Prostate gland (tissue), 2 donors: ENCODE measurements at places on chromosomes 13 and 19.

GRCh38 chr19:17755443-17755890, 4.2 kb downstream of the FCHO1 start:
- H3K4me1 ChIP-seq = no peaks in the 10 kb centered on the region

DNA sequence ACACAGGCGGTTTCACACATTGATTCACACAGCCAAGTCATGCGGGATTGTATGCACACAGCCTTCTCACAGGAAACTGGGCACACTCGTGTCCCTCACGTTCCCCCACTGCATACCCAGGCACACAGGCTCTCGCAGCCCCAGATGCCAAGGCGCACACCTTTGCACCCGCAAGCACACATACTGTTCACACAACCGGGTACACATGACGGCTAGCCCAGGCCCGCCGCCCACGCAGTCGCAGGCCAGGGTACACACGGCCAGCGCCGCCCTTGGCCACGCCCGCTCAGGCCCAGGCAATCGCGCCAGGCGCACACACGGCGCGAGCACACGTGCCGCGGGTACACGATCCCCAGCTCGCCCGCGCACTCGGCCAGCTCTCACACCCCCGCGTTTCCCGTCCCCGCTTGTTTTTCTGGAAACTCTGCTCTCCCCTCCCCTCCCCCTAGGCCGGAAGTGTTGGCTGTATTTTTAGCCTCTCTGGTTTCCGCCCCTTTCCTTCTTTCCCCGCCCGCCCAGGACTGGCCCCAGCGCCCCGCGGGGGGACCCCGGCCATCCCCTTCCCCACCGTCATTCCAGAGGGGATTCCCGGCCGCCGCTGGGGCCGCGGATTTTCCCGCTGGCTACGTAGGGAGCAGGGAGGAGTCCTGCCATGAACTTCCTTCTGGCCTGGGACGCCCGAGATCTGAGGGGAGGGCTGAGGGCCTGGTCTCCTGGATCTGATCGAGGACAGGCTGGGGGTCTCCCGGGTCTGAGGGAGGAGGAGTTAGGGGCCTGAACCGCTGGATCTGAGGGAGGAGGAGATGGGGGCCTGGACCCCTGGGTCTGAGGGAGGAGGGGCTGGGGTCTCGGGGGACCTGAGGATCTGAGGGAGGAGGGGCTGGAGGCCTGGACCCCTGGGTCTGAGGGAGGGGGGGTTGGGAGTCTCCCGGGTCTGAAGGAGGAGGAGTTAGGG, 4.0 kb upstream of the ZFP36 start:
- H3K4me1 ChIP-seq = peaks cover 13% of the 10 kb centered on the region
- peak overlapping the region; percentile 100 for H3K27ac ChIP-seq
- H3K4me3 ChIP-seq = peak overlapping the region; percentile 51
- H3K36me3 ChIP-seq = no peaks in the 10 kb centered on the region
- peak; percentile 93 for DNase-seq

DNA sequence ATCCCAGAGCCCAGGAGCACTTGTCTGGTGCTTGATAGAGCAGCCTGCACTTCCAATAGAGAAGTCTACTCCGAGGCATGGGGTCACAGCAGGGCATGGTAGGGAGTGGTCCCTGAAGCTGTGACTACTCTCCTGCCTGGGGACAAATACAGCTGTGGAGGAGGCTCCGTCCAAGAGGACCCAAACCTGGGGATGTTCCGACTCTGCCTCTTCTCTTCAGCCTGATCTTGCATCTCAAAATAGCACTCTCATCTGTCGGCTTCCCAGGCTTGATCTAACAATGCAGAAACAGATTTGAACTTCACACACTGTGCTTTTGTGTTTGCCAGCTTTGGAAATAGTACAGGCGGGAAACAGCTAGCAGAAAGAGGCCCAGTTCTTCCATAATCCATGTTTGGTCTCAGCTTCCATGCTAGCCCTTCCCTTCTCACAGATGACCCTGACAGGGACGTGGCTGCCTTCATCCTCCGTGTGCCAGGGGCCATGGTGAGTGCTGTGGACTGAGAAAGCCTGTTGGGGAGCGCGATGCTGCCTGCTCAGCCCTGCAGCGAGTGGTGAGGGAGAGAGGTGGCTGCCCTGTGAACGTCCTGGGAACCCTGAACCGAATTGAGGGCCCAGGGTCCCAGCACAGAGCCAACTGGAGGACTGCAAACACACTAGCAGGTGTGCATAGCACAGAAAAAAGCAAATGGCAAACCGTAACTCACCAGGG, 150.3 kb upstream of the GPR12 start:
- H3K36me3 ChIP-seq = no peaks in the 10 kb centered on the region
- no peak overlapping the region for H3K27ac ChIP-seq
- no peak overlapping the region for H3K4me3 ChIP-seq
- DNase-seq = no peak
- H3K27me3 ChIP-seq = no peaks in the 10 kb centered on the region

GRCh38 chr13:46529216-46529919, 23.6 kb upstream of the LRCH1 start:
- DNase-seq = no peak
- H3K4me1 ChIP-seq = no peaks in the 10 kb centered on the region
- H3K36me3 ChIP-seq = no peaks in the 10 kb centered on the region
- no peak overlapping the region for H3K27ac ChIP-seq
- H3K27me3 ChIP-seq = no peaks in the 10 kb centered on the region

DNA sequence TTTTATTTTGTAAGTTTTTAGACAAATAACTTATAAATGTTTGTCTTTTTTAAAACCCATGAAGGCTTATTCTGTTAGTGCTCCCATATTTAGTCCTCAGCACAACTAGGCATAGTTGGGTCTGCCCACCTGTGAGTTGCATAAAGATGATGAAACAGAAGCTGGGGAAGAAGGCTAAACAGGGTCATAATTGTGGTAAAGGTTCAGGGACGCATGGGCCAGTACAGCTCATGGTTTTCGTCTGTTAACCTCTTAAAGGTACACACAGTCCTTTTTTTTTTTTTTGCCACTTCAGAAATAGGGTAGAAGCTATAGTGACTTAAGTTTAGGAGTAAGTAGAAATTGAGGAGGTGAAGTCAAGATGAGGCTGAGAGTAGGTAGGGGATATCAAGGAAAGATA, 58.3 kb downstream of the TM9SF2 start:
- H3K4me1 ChIP-seq = no peaks in the 10 kb centered on the region
- H3K4me3 ChIP-seq = no peak overlapping the region
- no peaks in the 10 kb centered on the region for H3K36me3 ChIP-seq
- no peak overlapping the region for H3K27ac ChIP-seq
- H3K27me3 ChIP-seq = no peaks in the 10 kb centered on the region

- H3K27ac ChIP-seq = no peak overlapping the region
- no peak overlapping the region for H3K4me3 ChIP-seq
- DNase-seq = no peak
- no peaks in the 10 kb centered on the region for H3K36me3 ChIP-seq
- no peaks in the 10 kb centered on the region for H3K27me3 ChIP-seq
These were observed 424.9 kb downstream of the PCDH17 start for GRCh38 chr13:58056426-58056825.

- H3K36me3 ChIP-seq = no peaks in the 10 kb centered on the region
- no peak overlapping the region for H3K27ac ChIP-seq
- DNase-seq = no peak
- H3K27me3 ChIP-seq = no peaks in the 10 kb centered on the region
- peaks cover 5% of the 10 kb centered on the region for H3K4me1 ChIP-seq
- H3K4me3 ChIP-seq = no peak overlapping the region
These were observed 6.7 kb downstream of the ZBTB32 start for GRCh38 chr19:35710784-35711723.

GRCh38 chr19:33689868-33690267, 68.1 kb downstream of the CHST8 start:
- H3K4me1 ChIP-seq = no peaks in the 10 kb centered on the region
- H3K27ac ChIP-seq = no peak overlapping the region

GRCh38 chr13:27997904-27998522, 9.5 kb upstream of the URAD start:
- no peaks in the 10 kb centered on the region for H3K36me3 ChIP-seq
- H3K27me3 ChIP-seq = no peaks in the 10 kb centered on the region
- H3K4me3 ChIP-seq = no peak overlapping the region
- no peaks in the 10 kb centered on the region for H3K4me1 ChIP-seq

DNA sequence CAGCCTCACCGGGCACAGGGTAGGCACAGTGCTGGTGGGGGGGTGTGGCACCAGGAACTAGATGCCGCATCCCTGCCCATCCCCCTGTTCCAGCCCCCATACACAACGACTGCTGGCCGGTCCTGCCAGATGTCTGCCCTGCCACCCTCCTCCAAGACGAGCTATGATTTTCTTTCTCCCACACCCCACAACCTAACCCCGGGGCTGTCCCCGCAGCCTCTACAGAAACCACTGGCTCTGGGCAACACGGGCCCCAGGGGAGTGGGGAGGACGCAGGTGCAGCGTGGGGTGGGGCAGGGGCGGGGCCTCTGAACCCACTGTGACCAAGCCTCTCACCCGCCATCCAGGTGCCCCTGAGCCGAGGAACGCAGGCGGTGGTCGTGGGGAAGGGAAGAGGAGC, 15.5 kb downstream of the PGLS start:
- no peaks in the 10 kb centered on the region for H3K36me3 ChIP-seq
- H3K4me3 ChIP-seq = no peak overlapping the region
- H3K27me3 ChIP-seq = no peaks in the 10 kb centered on the region
- H3K27ac ChIP-seq = no peak overlapping the region

DNA sequence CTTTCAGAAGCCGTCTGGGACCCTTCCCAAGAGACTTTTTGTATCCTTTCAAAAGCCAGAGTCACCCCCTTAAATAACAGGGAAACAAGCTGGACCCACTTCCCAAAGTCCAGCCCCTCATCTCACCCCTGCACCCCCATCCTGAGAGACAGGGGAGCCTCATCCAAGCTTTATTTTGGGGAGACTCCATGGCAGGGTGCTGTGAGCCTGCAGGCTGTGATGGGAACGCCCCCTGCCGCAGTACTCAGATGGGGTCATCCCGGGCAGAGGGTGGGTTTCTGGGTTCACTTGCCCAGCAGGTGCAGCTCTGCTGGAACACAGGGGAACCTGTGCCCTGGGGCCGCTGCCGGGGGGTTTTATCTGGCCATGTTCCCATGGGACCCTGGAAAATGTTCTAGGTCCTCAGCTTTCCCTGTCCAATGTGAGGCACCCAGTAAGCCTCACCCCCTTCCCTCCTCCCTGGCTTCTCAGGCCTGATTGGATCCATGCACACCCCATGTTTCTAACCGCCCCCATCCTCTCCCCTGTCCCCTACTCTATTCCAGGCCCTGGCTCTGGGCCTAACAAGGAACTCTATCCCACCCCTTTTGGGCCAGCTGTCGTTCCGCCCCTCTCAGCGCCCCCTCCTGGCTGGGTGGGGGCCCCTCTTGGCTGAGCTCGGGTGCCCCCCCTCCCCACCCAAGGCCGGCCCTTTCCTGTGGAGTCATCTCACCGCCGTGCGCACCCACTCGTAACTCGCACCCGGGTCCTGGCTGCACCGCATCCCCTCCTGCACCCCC, 1.0 kb downstream of the HIF3A start:
- H3K4me3 ChIP-seq = peak overlapping the region; percentile 25
- no peaks in the 10 kb centered on the region for H3K36me3 ChIP-seq
- peak; percentile 36 for DNase-seq
- no peaks in the 10 kb centered on the region for H3K27me3 ChIP-seq
- H3K4me1 ChIP-seq = peaks cover 20% of the 10 kb centered on the region
- peak overlapping the region; percentile 91 for H3K27ac ChIP-seq

DNA sequence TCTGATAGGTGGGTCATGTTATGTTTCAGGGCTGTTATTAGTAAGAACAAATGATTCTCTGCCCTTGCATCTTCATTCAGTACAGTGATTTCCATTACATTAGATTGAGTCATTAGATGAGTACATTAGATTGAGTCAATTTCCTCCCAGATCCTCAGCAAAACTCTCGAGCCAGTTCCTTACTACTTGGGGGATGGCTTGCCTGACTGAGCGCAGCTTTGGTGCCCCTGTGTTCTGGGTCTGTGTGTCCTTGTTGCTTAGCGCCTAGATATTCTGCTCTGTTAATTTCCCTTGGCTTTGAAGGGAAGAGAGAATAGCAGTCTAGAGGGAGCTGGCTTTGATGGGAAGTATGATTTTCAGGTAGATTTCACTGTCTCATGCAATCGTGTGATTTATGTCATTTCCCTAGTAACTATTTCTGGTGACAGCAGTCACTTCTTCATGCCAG, 19.1 kb upstream of the SCEL start:
- no peaks in the 10 kb centered on the region for H3K27me3 ChIP-seq
- no peak overlapping the region for H3K27ac ChIP-seq
- H3K4me1 ChIP-seq = no peaks in the 10 kb centered on the region
- no peaks in the 10 kb centered on the region for H3K36me3 ChIP-seq

- no peak overlapping the region for H3K27ac ChIP-seq
- no peaks in the 10 kb centered on the region for H3K27me3 ChIP-seq
- peak; percentile 20 for DNase-seq
- H3K36me3 ChIP-seq = no peaks in the 10 kb centered on the region
- no peaks in the 10 kb centered on the region for H3K4me1 ChIP-seq
These were observed 62.6 kb downstream of the IER2 start for GRCh38 chr19:13212759-13213330.

DNA sequence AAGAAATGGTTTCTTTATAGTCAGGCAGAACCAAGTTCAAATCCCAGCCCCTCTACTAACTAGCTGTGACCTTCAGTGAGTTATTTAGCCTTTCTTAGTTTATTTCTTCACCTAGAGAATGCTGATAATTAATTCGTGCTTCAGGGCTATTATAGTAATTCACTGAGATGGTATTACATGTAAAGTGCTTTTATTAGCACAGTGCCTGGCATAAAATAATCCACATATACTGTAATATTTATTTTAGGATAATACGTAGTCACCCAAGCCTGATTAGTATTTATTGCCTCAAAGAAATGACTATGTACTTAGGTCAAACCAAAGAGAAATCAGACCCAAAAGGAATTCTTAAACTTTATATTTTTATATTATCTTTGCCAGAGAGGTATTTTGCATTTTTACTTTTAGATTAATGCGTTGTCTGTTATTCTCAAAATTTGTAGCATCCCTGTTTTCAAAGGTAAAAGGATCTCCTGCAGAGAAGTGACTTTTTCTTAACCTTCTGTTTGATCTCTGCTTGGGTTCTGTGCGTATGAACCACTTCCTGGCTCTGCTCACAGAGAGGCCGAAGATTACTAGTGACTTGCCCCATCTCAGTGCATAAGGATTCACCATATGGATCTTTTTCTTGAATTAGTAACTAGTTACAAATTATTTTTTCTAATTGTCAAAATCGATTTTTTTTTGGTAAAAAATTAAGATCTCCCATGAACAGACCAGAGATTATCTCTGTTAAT, 19.7 kb downstream of the UBAC2 start:
- H3K4me3 ChIP-seq = no peak overlapping the region
- no peaks in the 10 kb centered on the region for H3K36me3 ChIP-seq
- no peaks in the 10 kb centered on the region for H3K27me3 ChIP-seq
- H3K27ac ChIP-seq = no peak overlapping the region
- no peaks in the 10 kb centered on the region for H3K4me1 ChIP-seq
